ENCODE measurements at places on chromosomes 2 and 18.

GRCh38 chr2:141417246-141417797 lies 713.5 kb downstream of the LRP1B start:
- peak; percentile 10 for DNase-seq

- no peak for DNase-seq
These were observed 356.9 kb upstream of the SMIM21 start for GRCh38 chr18:75784390-75784789.

- no peak for DNase-seq
These were observed 140.3 kb downstream of the CYP26B1 start for GRCh38 chr2:72007402-72007801.

- no peak for DNase-seq
These were observed 55.7 kb upstream of the SLC39A10 start for GRCh38 chr2:195601361-195601760.

GRCh38 chr2:217553202-217553601 lies 449.6 kb downstream of the TNS1 start:
- peak; percentile 30 for DNase-seq

- DNase-seq, result peak; percentile 42
These were observed 487.5 kb downstream of the IRS1 start for GRCh38 chr2:226312155-226312554.

DNA sequence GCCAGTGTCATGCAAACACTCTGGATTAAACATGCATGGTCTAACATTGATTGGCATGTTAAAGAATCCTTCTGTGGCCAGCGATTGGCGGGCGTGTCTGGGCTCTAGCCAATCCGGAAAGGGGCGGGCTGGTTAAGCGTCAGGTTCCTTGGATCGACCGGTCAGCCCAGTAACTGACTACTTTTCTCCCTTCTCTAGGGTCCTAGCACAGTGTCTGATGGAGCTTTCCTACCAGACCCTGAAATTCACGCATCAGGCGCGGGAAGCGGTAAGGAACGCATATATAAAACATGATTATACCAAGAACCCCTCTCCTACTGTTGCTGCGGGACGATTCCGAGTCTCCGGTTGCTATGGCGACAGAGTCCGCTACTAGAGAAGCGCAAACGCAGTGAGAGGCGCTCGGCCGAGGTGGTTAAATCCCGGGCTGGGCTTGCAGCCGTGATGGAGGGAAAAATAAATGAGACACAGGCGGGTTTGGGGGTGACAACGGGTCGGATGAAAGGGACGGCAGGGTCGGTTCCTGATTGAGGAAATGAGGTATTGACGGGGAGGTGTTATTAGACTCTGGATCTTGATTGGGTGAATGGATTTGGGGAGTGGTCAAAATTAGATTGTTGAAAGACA lies 29.4 kb downstream of the KATNAL2 start:
- peak; percentile 79 for DNase-seq
